ENCODE measurements at places on chromosomes 16 and 17.

DNA sequence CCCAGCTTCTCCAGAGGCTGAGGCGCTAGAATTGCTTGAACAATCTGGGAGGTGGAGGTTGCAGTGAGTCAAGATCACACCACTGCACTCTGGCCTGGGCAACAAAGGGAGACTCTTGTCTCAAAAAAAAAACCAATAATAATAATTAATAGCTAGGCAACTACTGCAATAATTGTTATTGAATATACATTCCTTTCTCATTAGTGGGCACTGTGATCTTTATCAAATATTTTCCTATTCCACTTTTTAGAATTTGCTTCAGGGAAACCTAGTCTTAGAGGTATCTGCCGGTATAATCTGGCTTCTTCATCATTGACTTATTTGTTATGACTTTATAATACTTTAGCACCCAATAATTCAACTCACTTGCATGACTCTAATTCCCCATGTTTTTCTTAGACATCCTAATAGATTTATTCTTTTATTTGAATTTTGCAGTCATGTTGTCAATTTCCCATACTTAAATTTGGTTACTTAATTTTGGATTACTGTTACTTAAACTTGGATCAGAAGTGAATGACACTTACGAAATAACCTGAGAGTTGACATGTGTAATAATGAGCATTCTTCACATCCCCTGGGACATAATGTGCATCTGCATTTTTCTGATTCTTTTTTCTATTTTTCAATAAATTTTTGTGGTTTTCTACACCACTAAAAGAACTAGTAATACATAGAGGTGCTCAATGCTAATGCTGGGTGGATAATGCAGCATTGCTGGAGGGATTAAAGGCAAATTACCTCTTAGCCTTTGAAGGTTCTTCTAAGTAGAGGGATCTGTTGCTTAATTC, 25.0 kb upstream of the KCNJ16 start:
- no peak for DNase-seq

GRCh38 chr17:57915985-57916757, 39.0 kb downstream of the CUEDC1 start:
- DNase-seq: no peak

- no peak for DNase-seq
These were observed 29.7 kb upstream of the FASN start for GRCh38 chr17:82127704-82128103.

DNA sequence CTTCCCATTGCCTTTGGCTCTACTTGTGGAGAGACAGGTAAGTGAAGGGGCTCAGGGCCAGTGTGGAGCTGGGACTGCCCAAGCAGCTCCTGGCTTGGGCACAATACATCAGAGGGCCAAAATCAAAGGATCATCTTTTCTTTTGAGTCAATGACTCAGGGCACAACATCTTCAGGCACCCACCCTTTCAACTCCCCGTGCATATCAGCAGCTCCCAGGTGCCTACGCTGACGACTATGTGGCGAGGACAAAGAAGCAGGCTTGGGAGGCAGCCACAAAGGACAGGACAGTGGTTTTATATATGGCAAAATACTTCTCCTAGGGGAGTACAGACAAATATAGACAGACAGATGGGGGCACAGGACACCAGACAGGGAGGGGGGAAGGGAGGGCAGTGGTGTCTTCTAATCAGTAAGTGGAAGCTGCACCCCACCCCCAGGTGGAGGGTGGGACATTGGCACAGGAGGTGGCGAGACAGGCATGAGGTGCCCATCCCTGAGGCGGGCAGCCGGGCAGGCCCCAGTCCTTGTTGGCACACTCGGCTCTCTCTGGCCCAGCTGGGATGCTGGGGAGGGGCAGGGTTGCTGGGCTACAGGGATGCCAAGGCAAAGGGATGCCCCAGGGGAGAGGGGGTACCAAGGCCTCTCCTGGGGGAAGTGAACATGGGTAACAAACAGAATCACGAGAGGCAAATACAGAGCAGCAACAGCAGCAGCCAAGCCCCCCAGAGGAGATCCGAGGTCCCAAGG, 7.7 kb upstream of the ARL5C start:
- no peak for DNase-seq

GRCh38 chr17:35521150-35521549, 16.3 kb downstream of the SLFN12L start:
- DNase-seq: no peak

- no peak for DNase-seq
These were observed 6.9 kb upstream of the CHMP6 start for GRCh38 chr17:80984749-80985148.

- DNase-seq: no peak
These were observed 3.0 kb upstream of the CCR7 start for GRCh38 chr17:40568074-40568836.

DNA sequence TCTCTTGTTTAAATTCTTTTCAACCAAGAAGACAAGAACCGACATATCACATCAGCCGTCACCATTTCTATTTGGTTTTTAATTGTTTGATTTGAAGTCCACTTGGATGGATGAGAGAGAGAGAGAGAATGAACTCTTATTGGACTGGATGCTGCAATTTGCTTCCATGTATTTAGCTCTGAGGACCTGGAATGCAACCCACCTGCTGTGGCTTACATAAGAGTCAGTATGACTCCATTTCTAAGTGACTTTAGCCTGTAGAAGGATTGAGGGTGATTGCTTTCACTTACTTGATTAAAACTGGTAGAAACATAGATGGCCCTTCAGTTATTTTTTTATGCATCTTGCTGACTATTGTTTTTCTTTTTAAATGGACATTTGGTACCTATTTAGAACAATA, 296.1 kb downstream of the CNTNAP4 start:
- no peak for DNase-seq

DNA sequence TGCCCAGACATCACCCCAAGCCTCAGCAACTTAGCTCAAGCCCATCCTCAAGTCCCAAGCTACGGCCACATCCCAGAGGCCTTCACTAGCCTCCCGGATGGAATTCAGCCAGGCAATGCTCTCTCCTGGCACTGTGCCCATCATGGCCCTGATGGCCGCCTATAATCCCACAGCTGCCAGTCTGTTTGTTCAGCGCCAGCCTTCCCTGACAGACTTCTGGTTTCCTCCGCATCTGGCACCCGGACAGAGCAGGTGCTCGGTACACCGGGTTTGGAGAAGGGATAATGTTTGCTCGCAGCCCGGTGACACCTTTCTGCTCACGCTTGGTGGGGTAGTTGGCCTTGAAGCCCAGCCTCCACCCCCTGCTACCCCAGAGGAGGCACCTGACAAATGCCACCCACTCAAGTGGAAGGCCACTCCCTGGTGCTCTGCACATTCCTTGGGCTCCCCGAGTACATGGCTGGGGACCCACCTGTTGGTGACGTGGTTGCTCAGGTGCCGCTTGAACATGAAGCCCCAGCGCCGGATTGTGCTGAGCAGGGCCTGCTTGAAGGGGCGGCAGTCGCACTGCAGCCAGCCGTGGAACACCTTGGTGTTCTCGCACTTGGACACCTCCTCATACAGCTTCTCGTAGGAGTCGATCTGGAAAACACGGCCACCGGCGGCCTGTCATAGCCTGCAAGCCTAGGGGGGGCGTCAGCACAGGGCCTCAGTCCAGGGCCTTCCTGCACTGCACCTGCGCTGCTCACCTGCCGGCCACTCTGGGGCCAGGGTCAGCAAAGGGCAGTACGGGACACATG, 47.1 kb downstream of the DNAH17 start:
- no peak for DNase-seq

DNA sequence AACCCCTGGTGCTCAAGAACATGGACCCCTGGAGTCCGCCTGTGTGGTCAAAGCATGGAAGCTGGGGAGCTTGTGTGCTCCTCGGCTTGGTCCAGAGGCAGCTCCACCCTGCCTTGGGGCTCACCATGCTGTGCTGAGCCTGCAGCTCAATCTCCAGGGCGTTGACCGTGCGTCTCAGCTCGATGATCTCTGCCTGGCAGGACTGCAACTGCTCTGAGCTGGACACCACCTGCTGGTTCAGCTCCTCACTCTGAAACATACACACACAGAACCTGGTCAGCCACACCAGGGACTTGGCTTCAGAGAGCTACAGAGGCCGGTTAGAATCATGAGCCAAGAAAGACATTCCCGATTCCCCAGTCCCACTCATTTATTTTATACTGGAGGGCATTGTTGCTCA, 2.7 kb downstream of the KRT35 start:
- no peak for DNase-seq

DNA sequence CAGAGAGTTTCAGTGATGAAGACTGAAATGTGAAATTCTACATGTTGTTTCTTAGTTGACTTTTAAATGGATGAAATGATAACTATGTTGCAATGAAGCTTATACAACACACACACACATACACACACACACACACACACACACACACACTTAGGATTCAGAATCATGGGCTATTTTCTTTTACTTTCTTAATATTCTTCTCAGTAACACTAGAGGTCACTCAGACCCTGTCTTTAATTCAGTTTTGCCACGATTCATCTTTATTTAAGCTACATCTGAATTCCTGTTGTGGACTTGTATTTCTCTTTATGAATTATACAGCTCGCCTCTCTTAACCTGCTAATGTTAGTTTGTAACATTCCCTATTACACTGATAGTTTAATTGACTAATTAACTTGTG, 109.6 kb upstream of the GOT2 start:
- no peak for DNase-seq

DNA sequence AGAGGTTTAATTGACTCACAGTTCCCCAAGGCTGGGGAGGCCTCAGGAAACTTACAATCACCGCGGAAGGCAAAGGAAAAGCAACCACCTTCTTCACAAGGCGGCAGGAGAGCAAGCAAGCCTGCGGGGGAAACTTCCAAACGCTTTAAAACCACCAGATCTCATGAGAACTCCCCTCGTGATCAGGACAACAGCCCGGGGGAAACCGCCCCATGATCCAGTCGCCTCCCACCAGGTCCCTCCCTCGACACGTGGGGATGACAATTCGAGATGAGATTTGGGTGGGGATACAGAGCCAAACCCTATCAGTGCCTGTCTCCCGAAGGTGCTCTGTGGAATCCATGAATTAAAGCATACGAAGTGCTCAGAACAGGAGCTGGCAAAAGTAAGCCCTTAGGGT, 43.9 kb upstream of the ABR start:
- no peak for DNase-seq

- DNase-seq: no peak
These were observed 277.5 kb upstream of the HSBP1 start for GRCh38 chr16:83530293-83530692.

GRCh38 chr16:66691234-66691633, 5.3 kb downstream of the CMTM4 start:
- no peak for DNase-seq

DNA sequence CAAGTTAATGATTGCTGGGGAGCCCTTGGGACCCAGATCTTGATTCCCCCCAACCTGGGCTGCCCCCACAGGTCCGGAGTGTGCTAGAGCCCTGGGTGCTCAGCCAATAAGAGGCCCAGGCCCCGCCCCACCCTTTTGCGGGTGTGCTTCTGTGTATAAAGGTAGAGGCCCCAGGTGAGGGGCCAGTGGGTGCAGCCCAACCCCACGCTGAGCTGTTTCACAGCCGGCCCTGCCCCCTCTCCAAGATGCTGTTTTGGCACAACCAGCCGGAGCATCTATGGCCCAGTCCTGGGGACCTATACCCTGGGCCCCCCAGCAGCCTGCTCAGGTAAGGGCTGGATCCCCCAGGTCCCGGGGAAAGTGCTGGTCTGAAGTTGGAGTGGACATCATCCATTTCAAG, 11.8 kb upstream of the STAC2 start:
- DNase-seq: no peak

- DNase-seq: no peak
These were observed 36.7 kb downstream of the TNFRSF13B start for GRCh38 chr17:16935241-16935663.

DNA sequence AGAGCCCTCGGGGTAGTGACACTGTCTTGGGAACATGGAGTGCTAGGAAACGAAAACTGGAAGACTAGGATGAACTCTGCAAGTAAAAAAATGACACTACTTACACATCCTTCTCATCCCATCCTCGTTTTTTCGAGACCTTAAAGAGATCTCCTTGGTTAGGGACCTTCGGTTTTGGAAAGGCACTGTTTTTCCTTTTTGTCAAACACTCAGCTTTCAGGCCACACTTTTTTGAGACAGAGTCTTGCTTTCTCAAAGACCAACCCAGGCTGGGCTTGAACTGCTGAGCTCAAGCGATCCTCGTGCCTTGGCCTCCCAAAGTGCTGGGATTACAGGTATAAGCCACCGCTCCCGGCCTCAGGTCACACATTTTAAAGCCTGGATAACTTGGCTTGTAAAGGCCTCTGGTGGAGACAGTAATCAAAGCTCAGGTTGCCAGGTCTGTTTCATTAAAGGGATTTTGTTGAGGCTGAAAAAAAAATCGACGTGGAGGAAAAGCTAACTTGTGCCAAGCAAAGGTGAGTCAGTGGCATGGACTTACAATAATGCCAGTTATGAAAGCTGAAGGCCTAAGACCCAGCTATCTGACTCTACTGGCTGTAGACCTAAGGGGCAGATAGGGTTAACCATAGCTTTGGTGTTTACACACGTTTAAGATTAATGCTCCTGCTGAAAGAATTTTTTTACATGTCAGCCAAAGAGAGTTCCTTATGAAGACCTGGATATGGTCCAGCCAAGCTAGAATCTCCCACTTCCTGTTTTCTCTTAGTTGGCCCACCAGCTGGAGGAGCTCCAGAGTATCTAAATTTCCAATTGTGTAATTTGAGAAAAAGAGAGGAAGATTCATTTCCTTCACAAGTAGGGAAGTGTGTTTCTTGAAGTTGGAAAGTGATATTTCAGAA, 823 bp downstream of the NBR1 start:
- DNase-seq: no peak

DNA sequence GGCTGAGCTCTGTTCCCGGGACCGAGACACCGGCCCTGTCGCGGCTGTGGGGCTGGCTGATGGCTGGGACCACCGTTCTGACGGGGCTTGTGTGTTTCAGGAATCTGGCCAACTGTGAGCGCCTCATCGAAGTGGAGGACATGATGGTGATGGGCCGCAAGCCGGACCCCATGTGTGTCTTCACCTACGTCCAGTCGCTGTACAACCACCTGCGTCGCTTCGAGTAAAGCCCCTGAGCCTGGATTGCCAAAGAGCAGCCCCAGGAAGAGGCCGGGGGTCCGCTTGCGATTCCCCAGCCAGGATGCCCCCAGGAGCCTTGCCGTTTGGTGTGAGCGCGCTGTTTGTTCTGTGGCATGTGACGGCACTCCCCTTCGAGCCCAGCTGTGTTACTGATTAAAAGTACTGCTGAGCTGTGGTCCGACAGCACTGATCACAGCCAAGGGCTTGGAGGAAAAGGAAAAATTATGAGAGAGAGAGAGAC, 23.0 kb downstream of the SMTNL2 start:
- no peak for DNase-seq

- no peak for DNase-seq
These were observed 165.4 kb downstream of the PITPNC1 start for GRCh38 chr17:67542219-67543114.

- DNase-seq: no peak
These were observed 9.3 kb downstream of the GJD3 start for GRCh38 chr17:40355123-40355803.

- DNase-seq: no peak
These were observed 2.4 kb downstream of the PRPSAP2 start for GRCh38 chr17:18860161-18860972.
